Hindlimb muscle (tissue), 1 donor: ENCODE measurements at places on chromosomes 12 and 14. TPM values are rescaled to one million over a fixed set of nuclear protein-coding genes. Genes with fewer than 3 reads are reported as not detected.

- DNase-seq: peak; percentile 38
Measured at GRCh38 chr14:86038387-86039042, 508.6 kb downstream of the FLRT2 start.

GRCh38 chr14:89245802-89246201 lies 171.2 kb downstream of the FOXN3 start:
- no peak for DNase-seq

DNA sequence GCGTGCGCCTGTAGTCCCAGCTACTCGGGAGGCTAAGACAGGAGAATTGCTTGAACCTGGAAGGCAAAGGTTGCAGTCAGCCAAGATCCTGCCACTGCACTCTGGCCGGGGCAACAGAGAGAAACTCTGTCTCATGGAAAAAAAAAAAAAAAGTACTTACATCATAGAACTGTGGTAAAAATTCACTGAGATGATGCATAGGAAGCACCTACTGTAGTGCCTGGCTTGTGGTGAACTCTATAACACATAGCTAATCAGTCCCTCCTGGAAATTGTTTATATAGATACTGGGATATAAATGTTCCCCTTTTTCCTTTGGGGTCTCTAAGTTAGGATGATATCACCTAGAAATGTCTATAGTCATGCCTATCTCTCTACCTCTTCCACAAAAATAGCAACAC lies 89.7 kb upstream of the CPM start:
- no peak for DNase-seq

DNA sequence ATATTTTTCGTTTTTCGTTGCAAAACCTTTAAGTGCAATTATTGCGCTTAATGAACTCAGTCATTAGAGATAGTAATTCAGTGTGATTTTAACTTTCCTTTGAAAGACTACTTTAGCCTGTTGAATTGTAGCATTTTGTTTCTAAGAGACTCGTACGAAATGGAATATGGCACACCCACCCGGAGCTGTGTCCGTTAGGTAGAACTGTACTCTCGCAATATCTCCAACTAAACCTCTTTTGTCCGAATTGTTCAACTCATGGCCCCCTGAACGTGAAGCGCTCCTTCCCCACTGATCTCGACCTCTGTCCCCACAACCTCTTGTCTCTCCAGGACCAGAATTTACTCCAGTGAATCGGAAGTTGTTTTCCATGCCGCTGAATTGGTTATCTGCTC lies 800 bp downstream of the PCNX4 start:
- peak; percentile 57 for DNase-seq

DNA sequence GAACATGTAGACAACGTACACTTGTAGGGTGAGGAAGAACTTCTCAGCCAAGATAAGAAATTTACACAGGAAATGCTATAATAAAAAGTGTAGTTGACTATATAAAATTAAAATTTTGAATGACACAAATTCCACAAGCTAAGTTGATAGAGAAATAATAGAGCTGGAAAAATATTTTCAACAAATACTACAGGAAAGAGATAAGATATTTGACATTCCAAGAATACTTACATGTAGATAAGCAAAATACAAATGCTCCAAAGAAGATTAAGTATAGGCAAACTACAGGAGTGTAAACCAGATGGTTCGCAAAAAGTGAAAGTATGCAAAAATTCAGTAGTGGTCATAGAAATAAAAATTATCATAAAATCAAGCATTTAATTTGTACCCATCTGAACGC lies 49.2 kb upstream of the ANP32D start:
- no peak for DNase-seq

DNA sequence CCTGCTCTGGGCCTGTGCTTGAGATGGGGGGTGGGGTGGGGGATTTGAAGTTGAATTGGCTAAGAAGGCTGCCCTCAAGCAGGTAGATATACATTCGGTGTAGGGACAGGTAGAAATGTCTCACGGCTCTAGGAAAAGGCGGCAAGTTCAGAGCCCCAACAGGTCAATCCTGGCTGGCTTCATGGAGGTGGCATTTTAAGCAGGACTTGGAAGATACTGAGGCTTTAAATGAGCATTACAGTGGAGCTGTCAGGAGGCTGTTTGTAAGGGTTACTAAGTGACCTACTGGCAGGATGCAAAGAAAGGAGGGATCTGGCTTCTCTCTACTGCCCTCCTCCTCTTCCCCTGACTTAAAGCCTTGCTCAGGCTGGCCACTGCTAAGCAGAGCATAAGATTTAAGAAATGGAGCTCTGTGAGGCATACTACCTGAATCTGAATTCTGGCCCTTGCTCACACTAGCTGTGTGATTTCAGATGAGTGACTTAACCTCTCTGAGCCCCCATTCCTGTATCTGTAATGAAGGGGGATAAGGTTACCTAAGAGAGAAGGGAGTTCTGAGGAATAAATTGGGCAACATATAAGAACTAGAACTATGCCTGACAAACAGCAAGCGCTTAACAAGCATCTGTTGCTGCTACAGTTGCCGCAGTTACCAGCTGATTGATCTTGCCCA lies 61.6 kb downstream of the SLC24A4 start:
- no peak for DNase-seq

- DNase-seq: no peak
Measured at GRCh38 chr14:104887623-104888488, 22.8 kb downstream of the CEP170B start.

- DNase-seq: no peak
Measured at GRCh38 chr12:106147956-106148355, 9.2 kb upstream of the NUAK1 start.

DNA sequence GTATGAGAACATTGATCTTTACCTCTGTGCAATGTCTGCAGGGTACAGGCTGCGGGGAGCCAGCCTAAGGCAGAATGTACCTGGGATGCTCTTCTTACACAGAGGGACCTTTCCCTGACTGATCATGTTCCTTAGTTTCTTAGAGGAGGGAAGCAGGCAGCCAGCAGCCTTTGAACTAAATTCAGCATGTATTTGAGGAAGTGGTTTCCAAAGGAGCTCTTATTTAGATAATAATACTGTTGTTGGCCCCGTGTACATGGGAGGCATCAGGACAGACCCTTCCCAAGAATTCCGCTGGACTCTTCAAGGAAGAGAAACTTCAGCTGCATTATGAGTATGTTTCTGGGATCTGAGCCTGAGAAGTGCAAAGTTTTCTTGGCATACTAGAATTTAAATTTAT lies 98.8 kb downstream of the CCDC92 start:
- DNase-seq: no peak

SMAGP gene
- 5.8 TPM for polyA plus RNA-seq

DCAF4 gene
- polyA plus RNA-seq: 12.3 TPM

SMIM41 gene
- polyA plus RNA-seq: not detected

PRPH gene
- 1.4 TPM for polyA plus RNA-seq

KRT77 gene
- 0.32 TPM for polyA plus RNA-seq

NKX2-8 gene
- not detected for polyA plus RNA-seq

ANO2 gene
- polyA plus RNA-seq: 3.9 TPM

CTSG gene
- polyA plus RNA-seq: 1.6 TPM

NAV3 gene
- polyA plus RNA-seq: 22.2 TPM

CCDC177 gene
- not detected for polyA plus RNA-seq

TEX22 gene
- polyA plus RNA-seq: 0.56 TPM
